CD4-positive, alpha-beta T cell treated with Interleukin-17A for 1 hour (primary cell): ENCODE measurements at places on chromosomes 6 and 20.
A peak's percentile ranks its signal among the peaks of the same experiment; 100 is the strongest.

DNA sequence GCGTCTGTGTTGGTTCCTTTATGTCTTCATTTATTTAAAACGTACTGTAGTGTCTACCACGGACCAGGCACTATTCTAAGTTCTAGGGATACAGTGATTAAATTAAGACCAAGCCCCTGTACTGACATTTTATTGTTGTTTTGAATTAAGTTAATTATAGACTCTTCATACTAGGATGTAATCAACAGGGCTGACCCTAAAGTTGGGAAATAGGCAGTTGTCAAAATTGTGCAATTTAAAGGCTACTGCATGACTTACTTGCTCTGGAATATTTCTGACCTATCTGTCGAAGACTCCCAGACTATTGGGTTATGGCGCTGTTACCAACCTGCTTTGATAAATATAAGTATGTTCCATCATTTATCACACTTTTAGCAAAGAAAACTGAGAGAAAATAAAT is 6.7 kb downstream of the MYO6 start:
- no peak for DNase-seq

- no peak for DNase-seq
Measured at GRCh38 chr6:146146836-146147235, 118.0 kb downstream of the GRM1 start.

DNA sequence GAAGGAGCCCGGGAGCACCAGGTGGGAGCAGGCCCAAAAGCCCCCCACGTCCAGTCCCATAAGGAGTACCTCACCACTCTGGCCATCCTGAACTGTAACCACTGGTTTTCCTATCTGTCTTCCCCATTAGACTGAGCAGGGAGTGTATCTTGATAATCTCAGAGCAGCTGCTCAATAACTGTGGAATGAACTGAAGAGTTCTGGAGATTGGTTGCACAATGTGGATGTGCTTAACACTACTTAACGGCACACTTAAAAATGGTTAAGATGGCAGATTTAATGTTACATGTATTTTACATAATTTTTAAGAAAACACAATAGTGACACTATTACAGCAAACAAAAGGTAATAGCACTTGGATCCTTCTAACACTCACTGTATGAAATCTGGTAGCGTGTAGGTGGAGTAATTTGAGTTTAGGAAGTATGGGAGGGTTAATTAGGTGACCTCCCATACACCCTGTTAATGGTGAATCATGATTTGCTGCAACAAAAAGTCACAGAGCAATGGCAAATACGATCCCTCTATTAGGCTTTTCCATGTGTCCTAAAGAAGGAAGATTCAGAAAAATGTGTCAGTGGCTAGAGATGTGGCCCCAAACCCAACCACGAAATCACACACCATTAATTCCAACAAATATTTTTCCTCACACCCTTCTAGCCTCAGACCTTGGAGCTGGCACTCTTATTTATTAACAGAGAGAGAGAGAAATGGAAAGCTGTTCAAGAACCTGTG is 18.4 kb downstream of the TRAM2 start:
- DNase-seq, result no peak

GRCh38 chr6:91575032-91575431 is 988.2 kb upstream of the MAP3K7 start:
- DNase-seq, result no peak

- DNase-seq, result peak; percentile 16
Measured at GRCh38 chr6:27375613-27376079, 12.9 kb upstream of the ZNF391 start.

- DNase-seq, result no peak
Measured at GRCh38 chr20:47358672-47359529, 2.4 kb upstream of the ZMYND8 start.

DNA sequence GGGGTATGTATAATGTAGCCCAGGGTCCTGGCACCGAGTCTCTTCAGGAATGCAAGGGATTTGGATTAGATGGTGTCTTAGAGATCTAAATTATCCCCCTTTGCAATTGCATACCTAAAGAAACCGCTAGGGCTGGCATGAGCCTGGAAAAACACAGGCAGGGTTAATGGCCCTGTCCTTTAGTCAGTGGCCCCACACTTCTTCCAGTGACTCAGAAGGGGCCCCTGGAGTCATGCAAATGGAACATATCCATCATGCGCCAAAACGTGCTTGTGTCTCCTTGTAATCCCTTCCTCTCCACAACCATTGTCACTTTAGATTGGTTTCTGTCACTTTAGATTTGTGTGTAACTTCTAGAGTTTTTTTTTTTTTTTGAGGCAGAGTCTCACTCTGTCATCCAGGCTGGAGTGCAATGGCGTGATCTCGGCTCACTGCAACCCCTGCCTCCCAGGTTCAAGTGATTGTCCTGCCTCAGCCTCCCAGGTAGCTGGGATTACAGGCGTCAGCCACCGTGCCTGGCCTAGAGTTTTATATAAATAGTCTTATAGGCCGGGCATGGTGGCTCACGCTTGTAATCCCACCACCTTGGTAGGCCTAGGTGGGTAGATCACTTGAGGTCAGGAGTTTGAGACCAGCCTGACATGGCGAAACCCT is 8.7 kb upstream of the MYBL2 start:
- DNase-seq, result no peak

DNA sequence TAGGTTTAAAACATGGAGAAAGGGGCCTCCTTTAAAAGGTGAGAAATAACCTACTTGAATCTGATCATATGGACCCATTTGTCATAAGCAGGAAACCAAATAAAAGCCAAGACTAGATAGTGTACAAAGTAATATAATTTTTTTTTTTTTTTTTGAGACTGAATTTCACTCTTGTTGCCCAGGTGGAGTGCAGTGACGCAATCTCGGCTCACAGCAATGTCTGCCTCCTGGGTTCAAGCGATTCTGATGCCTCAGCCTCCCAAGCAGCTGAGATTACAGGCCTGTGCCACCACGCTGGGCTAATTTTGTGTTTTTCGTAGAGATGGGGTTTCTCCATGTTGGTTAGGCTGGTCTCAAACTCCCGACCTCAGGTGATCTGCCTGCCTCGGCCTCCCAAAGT is 89.2 kb downstream of the SASH1 start:
- DNase-seq, result no peak

GRCh38 chr6:156862711-156863110 is 85.5 kb downstream of the ARID1B start:
- no peak for DNase-seq

GRCh38 chr20:2507875-2508630 is 662 bp downstream of the ZNF343 start:
- DNase-seq, result no peak

DNA sequence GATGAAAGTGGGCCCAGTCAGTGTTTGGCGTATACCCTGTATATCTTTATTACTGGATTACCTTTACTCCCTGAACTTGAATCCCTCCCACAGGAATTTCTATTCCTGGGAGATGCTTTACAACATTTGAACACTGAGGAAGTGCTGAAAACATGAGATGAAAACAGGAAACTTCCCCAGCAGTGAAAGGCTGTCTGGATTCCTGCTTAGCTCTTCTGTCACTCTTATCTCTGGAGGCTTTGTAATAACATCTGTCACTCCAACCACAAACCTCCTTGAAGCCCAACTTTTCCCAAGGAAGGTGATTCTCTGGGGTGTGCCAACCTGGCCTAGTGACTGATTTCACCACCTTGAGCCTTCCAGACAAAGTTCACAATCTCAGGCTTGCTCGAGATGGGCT is 264.5 kb upstream of the BMP2 start:
- no peak for DNase-seq

- DNase-seq, result no peak
Measured at GRCh38 chr20:24376311-24377099, 92.9 kb upstream of the SYNDIG1 start.

DNA sequence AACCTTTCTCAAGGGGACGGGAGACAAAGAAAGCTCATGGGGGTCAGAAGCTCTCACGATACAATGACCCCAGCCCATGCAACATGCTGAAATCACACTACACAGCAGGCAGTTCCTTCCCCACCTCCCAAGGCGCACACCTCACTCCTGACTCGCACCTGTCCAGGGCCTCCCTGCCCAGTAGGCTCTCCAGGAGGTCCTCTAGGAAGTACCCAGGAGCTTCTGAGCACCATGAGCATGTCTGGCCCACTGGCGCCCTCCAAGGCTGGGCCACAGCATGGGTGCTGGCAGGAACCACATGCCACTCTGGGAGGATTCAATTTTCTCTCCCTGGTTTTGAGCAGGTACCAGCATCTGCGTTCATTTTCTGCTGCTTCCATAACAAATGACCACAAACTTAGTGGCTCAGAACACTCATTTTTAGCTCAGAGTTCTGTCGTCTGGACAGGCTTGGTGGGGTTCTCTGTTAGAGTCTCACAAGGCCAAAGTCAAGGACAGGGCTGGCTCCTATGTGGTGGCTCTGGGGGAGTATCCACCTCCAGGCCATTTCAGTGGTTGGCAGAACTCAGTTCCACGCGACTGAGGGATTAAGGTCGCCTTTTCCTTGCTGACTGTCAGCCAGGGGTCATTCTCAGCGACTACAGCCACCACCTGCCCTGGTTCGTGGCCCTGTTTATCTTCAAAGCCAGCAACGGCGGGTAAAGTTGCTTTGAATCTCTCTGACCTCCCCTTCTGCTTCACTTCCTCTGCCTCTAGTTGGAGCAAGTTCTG is 32.7 kb downstream of the ACSS1 start:
- no peak for DNase-seq

- peak; percentile 5 for DNase-seq
Measured at GRCh38 chr6:154408891-154409500, 52.4 kb upstream of the IPCEF1 start.

GRCh38 chr6:92122746-92123145 is 1296.6 kb downstream of the EPHA7 start:
- DNase-seq, result no peak

DNA sequence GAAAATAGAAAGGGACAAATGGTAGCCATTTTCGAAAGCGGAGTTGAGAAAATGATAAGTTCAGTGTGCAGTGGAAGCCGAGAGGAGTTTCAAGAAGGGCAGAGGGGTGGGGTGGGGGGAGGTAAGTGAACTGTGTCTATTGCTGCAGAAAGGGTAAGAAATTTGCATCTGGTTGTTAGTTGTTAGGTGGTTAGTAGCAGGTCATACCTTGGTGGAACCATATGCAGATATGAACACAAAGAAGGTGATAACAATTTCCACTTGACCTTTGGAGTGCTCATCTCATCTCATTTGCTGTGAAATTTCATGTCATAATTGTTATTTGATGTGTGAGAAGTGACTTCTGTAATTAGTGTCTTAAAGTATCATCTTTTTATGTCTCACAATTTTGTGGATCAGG is 288.2 kb downstream of the QKI start:
- no peak for DNase-seq

- DNase-seq, result no peak
Measured at GRCh38 chr6:116465246-116465645, 4.1 kb downstream of the CALHM6 start.

DNA sequence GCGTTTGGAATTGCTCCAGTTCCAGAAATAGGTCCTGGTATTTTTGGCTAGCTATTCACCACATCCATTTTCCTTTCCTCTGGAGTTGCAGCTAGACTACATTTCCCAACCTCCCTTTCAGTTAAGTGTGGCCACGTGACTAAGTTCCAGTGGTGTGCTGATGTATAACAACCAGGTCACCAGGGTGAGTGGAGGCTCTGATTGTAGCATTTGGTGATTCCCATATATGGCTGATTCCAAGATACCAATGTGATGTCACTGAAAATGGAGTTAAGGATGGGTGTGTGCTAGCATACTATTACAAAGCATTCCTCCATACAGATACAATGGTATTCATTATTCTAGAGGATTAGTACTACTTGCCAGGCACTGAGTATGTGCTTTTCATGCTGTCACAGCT is 49.7 kb upstream of the STK35 start:
- no peak for DNase-seq

DNA sequence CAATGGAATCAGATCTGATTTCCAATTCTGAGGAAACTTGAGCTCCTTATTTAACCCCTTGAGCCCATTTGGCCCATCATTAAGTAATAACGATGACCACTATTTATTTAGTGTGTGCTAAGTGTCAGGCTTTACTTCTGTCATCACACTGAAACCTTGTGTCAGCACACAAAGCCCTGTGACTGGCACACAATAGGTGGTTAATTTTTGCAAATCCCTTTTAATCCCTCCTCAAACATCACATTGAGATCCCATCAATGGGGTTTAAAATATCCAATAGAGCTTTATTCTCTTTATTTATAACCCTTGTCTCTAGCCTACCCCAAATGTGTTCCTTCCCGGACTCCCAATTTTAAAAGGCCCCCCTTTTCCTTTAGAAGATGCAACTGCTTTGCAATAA is 656.8 kb upstream of the CHD6 start:
- DNase-seq, result no peak

GRCh38 chr6:43665376-43665775 is 20.5 kb downstream of the RSPH9 start:
- DNase-seq, result no peak

DNA sequence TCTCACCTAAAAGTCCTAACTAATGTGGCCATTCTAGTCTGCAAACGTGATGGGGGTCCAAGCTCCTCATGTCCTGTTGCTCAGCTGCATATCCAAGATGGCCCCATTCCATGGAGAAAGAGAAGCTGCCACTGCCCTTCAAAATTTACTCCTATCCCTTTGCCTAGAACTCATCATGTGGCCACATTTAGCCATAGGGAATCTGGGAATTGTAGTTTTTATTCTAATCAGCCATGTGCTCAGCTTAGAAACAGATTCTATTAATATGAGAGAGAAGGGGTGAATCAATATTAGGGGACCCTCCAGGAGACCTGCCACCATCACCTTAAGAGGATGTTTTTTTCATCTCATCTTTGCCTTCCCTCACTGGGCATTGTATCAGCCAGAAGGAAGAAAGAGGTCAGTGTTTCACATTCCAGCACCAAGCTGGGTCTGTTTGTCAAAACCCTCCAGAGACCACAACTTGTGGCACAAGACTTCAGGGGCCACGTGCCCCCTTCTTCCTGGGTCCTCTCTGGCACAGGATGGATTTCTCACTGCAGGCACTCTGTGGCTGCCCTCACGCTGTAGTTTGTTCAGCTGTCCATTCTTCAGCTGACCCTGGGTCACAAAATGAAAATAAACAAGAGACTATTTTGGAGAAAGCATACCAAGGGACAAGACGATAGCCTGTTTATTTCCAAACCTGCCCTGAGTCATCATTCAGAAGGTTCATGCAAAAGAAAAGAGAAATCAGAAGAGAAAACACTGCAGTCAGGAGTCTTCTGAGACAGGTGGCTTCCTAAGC is 172.0 kb downstream of the EYA2 start:
- no peak for DNase-seq

DNA sequence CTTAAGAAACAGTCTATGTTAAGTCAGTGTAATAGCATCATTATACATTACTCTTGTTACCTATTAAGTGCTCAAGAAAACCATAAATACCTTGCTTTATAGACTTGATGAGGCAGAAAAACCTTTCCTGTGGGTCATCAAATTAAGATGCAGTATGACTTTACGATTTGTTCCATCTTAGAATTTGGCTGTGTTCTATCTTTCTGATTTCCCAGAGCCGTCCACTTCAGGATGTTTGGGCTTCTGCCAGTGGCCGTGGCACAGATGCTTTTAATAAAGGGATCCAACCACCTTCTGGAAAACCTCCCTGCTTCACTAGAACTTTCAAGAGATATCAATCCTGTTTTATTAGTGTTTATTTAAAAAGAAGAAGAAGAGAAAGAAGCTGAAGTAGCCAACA is 71.2 kb downstream of the PDE7B start:
- DNase-seq, result no peak

GRCh38 chr6:45156075-45156474 is 172.1 kb upstream of the RUNX2 start:
- DNase-seq, result peak; percentile 56
